ENCODE measurements at places on chromosomes 3 and 15.

DNA sequence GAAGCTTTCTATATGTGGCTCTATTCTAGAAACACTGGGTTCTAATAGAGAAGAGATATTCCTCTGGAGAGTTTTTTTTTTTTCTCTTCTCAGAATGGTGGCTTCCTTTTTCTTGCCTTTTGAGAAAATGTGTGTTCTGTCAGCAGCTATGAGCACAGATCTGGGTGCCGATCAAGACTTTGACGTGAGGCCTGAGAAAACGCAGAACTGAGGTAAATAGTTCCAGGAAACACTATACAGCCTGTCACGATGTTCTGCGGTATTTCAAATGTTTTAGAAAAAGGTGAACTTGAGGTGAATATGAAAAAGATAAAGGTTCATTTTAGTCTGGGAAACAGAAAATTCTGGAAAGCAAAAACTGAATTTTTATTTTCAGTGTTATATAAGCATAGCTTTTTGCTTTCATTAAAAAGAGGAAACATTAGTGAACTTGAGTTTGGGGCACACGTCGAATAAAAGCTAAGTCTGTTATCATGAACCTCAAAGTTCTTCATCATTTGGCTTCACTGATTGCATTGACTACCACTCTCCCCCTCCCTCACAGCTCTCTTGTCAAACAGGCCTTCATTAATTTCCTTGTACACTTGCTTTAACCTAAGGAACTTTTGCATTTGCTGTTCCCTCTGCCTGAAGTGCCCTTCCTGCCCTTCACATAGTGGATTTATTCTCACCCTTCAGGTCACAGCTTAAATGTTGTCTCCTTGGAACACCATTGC lies 265.1 kb downstream of the NFKBIZ start:
- peak; percentile 23 for DNase-seq

GRCh38 chr3:197309528-197310361 lies 11.3 kb upstream of the DLG1 start:
- DNase-seq, result no peak

GRCh38 chr3:126693921-126694320 lies 10.1 kb upstream of the CHCHD6 start:
- no peak for DNase-seq

- DNase-seq, result no peak
These were observed 118.0 kb upstream of the MEF2A start for GRCh38 chr15:99447497-99448371.

GRCh38 chr3:191368755-191369615 lies 38.7 kb upstream of the UTS2B start:
- no peak for DNase-seq

DNA sequence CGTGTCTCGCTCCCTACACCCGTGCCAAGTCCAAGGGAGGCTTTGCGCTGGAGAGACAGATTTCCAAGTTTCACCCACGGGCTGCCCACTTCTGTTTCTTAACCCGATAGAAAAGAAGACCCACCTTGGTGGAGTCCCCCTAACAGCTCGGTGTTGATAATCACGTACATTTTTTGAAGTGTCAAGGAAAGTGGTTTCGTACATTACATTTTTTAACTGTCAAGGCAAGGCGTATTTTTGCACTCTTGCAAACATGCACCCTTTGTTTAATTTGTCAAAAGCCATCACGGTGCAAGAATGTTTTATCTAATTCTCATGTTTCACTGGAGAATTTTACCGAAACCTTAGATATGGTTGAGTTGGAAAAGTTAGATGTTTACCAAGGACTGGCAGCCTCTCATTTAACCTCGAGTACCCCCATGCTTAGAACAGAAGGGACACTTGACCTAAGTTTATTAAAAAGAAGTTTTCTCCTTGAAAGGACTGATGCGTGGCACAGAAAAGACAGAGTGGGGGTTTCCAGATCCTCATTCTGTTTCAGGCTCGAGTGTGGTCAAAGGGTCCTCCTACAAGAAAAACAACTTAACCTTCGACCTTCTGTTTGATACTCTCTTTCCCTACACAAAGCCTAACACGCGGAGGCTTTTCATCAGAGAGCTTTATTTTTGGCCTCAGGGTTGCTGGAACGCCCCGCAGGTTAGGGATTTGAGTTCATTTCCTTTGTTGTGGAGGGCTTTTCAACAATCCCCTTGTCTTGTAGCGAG lies 882 bp downstream of the GXYLT2 start:
- no peak for DNase-seq

DNA sequence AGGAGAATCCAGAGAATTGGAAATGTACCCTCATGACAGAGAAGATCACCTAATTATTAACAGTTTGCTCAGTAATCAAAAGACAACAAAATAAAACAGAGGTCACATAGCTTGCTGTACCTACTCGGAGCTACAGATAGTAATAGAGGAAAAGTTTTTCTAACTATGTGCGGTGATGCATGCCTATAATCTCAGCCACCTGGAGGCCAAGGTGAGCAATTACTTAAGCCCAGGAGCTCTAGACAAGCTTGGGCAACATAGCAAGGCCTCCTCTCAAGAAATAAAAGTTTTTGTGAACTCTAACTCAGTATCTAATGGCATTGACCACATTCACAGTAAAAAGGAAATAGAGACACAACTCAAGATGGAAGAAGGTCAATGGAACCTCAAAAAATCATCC lies 243.6 kb downstream of the ATP8B4 start:
- DNase-seq, result no peak

DNA sequence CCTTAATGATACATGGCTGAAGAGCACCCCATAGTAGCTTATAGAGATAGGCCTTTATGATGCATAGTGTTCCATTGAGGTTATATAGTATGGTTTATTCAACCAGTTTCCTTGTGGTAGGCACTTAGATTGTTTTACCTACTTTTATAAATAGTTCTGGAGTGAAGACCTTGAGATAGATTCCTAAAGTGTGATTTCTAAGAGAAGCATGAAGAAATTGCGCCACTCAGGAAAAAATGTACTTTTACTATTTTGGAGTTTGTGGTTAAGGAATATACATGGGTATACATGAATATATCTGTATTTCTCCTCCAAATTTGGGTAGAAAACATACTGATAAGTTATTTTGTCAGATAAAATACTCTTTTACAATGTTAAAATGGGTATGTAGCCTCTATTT lies 70.5 kb downstream of the CHD2 start:
- no peak for DNase-seq

DNA sequence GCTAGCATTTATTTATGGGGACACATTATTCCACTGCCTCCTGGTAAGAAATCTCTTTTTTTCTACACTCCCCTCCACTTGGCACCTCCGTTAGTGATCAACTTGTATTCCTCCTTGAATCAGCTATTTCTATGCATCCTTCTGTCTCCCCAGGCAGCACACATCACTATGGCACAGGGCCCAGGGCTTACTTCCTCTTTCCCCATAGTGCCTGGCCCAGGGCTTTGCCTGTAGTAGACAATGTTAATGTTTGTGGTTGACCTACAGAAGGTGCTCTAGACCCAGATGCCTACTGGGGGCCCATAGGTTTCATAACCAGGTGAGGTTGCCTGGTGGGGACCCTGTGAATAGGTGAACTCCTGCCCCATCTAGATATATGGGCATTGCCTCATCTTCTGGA lies 44.9 kb downstream of the EPHB1 start:
- no peak for DNase-seq

DNA sequence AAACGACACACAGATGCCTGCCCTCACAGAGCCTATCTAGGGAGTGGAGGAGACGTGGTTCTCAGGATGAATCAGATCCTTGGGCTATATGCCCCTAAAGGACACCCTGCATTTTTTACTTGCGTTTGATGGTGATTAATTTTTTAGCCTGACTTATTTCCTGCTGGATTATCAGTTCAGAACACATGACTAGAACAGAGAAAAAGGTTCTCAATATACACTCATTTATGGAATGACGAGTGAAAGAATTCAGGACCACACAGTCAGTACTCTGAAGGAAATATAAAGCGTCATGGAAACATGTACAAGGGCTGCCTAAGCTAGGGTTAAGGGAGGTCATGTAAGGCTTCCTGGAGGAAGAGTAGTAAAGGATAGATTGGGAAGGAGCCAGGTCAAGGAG lies 121.8 kb downstream of the SSR3 start:
- DNase-seq, result no peak

GRCh38 chr15:66387163-66388042 lies 691 bp downstream of the MAP2K1 start:
- peak; percentile 82 for DNase-seq

- DNase-seq, result no peak
These were observed 192.8 kb upstream of the RORA start for GRCh38 chr15:61421938-61422337.

DNA sequence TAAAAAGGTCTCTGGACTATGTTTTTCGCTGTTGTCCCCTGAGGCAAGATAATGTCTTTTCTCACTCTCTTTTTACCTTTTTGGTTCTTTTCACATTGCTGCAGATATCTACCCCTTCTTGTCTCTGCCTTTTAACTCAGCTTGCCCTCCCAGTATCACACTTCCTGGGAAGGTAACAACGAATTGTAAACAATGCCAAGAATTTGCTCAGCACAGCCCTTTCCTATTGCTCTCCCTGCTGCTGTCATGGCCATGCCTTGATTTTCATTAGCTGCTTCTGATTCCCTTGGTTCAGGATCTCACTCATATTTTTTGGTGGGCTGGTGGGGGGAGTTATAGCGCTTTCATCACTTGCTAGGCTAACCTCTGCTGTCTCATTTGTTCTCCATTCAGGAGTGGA lies 123.1 kb upstream of the DPH6 start:
- no peak for DNase-seq

GRCh38 chr15:61951949-61952348 lies 108.3 kb downstream of the VPS13C start:
- no peak for DNase-seq

- no peak for DNase-seq
These were observed 402.2 kb upstream of the CFAP20DC start for GRCh38 chr3:59451800-59452746.

GRCh38 chr3:158991146-158991705 lies 189.4 kb downstream of the MFSD1 start:
- no peak for DNase-seq

- no peak for DNase-seq
These were observed 385.9 kb downstream of the RAP2B start for GRCh38 chr3:153547970-153548369.

GRCh38 chr3:187242435-187242834 lies 45.1 kb downstream of the RTP1 start:
- DNase-seq, result no peak

DNA sequence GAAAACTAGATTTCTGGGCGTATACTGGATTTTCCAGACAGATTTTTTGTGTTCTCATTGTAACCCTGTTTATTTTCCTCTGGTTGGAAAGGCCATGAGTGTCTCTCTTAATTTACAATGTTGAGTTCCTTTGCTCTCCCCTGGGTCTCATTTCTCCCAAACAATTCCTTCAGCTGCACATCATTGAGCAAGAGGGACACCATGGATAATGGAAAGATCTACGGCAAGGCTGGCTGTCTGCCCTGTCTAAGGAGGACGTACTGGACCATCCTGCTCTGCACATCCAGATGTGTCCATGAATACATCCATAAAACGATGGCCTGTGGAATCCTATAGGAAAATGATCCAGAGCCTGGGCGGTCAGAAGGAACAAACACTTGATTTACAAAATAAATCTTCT lies 258.1 kb upstream of the MCTP2 start:
- DNase-seq, result no peak

- DNase-seq, result no peak
These were observed at the start of gene LTF for GRCh38 chr3:46464326-46465195. TSS of gene LTF (minus strand) at chr3:46464905. CDS start at chr3:46464867, 38 bp downstream.

GRCh38 chr3:37812499-37812896 lies 49.2 kb upstream of the CTDSPL start:
- DNase-seq, result no peak

- no peak for DNase-seq
These were observed 12.0 kb upstream of the ACAD9 start for GRCh38 chr3:128867200-128868125.

- no peak for DNase-seq
These were observed 90.0 kb downstream of the FAM174B start for GRCh38 chr15:92565351-92566125.

All from activated CD8-positive, alpha-beta memory T cell treated with anti-CD3 and anti-CD28 coated beads, Interleukin-2, amount 50 U/mL, for 4 hours (primary cell).